Kasumi-1 (cell line): ENCODE measurements at places on chromosomes 4 and X.

- DNase-seq: no peak
Measured at GRCh38 chrX:70613295-70613694, 168.7 kb downstream of the DLG3 start.

DNA sequence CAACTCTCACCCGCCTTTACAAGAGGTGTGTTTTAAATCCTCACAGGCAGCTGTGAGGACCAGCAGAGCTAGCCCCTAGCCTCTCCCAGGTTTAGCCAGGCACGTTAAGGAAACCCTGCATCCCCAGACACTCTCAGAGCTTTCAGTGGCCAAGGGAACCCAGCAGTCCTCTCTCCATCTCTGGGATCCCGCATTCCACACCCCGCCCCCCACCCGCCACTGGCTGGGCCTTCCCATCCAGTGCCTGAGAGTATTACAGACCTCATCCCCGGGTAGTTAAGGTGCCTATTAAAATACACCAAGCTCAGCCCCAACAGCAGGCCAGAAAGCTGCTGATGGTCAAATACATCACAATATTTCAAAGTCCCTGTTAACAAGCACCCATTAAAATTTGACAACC is 256.2 kb downstream of the BCOR start:
- DNase-seq: no peak

- no peak for DNase-seq
Measured at GRCh38 chr4:100811046-100811445, 293.2 kb upstream of the EMCN start.

DNA sequence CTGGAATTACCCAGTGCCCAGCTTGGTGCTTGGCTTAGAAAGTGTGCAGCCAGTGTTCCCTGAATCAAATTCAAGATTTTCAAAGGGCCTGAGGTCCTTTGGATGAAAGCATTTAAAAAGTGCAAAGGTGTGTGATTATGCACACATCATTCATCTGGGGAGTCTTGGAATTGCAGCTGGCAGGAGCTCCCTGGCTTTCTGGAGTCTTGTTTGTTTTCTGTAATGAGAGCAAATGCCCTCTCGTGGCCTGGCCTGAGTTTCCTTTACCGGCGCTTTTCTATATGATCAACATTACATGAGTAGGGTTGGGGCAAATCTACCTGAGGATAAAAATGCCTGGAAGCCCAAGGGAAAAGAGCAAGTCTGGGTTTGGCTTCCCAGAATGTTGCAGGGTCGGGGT is 24.6 kb upstream of the SORCS2 start:
- DNase-seq: no peak

DNA sequence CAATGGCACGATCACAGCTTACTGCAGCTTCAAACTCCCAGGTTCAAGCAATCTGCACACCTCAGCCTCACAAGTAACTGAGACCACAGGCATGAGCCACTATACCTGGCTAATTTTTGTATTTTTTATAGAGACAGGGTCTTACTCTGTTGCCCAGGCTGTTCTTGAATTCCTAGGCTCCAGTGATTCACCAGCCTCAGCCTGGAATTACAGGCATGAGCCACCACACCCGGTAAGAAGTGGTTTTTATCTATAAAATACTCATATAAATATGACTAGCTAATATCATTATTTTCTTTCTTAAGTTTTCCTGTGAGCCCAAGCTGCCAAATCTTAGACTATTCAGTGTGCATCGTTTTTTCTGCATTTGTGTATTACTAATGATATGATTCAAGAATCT is 4.4 kb downstream of the SCFD2 start:
- DNase-seq: no peak

DNA sequence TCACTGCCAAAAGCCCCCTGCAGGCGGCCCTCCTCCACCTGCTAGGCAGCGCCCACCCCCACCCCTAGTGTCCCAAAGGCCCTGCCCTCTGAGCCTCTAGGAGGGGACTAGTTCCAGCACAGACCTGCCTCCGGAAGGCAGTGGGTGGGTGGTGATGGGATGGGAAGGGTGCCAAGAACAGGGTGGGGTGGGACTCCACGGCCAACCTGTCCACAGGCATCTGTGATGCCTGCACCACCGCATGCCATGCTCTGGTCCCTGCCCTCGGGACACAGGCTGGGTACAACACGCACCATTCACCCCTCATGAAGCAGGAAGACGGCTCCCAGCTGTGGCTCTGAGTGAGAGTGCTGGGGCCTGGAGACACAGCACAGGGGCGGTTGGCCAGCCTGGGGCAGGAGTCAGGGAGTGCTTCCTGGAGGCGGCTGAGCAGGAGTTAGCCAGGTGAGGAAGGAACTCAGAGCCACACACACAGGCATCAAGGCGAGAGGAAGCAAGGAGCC is 243.1 kb upstream of the PSAPL1 start:
- DNase-seq: no peak

DNA sequence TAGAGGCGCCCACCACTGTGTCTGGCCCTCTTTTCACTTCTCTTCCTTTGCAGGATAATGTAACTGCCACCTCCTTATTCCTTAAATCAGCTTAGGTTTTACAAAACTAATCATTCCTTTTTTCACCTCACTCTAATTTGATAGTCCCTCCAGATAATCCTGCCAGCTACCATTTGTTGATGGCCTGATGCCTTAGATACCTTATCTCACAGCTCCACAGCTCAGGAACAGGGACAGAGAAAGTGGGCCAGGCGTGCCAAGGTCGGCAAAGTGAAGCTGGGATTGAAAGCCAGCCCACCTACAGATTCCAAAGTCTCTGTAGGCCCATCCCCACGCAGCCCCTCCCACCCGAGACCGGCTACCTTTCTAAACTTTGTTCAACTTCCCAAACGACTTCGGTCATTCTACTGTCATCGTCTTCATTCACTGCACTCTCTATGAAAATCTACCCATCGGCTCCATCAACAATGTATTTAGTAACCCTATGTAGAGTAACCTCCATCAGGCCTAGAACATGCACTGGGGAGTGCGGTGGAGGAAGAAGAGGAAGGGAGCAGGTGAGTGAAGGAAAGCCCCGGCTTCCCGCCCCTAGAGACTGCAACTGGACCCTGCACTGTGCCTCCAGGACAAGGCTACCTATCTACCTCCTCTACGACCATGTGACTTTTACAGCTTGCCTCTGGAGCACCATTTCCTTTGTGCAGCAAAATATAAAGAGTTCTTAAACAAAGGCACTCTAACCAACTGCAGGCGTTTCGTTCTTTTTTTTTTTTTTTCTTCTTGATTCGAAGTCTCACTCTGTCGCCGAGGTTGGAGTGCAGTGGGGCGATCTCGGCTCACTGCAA is 1.5 kb downstream of the CASP6 start:
- DNase-seq: peak; percentile 29

DNA sequence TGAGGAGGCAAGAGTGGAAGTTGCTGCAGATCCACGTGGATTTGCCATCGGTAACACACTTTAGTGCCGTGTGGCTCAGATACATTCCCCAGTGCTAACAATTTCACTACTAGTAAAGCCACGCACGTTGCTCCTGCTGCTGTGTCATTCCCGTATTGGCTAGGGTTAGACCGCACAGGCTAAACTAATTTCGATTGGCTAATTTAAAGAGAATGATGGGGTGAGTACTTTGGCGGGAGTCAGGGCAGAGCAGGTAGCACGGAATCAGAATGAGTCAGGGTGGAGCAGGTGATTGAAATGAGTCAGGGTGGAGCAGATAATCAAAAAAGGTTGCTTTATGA is 1337.5 kb downstream of the FSTL5 start:
- DNase-seq: no peak

DNA sequence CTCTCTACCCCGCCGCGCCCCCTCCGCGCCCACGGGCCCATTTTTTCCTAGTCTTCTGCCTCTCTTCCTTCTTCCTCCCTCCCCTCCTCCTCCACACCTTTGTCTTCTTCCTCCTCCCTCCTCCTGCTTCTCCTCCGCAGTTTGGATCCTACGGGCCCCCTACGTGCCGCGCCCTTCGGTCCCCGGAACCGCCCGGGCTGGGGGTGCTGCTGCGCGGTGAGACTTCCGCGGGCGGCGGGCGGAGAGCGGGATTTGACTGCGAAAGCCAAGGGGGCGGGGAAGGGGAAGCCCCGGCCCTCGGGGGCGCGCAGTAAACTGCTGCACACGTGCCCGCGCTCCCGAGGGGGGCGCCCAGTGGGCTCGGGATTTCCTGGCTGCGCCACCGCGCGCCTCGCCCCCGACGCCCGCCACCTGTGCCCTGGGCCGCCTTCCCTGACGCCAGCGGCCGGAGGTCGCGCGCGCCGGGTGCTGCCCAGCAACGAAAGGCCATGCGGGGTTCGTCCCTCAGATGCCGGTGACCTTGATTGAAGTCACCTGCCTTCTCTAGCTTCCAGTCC is 3.3 kb upstream of the NKX3-2 start:
- peak; percentile 51 for DNase-seq

- peak; percentile 51 for DNase-seq
Measured at GRCh38 chr4:83335701-83336100, 1.1 kb upstream of the HPSE start.

GRCh38 chr4:158722291-158722916 is 792 bp downstream of the PPID start:
- peak; percentile 17 for DNase-seq

DNA sequence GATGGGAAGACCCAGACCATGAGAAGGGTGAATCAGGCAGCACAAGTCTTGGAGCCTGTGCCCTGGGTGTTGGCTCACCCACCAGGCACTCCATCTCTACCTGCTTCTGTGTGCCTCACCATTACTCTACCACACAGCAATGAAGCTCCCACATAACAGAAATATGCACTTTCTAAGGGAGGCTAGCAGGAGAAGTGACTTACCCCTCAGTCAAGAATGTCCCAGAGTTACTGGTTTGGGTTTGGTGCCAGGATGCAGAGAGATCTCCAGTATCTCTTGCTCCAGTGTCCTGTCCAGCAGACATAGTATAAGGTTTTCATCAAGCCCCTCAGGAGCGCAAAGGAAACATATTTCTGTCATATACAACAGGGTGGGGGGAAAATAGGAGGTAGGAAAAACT is 11.3 kb upstream of the RAB40A start:
- DNase-seq: no peak

GRCh38 chr4:163638909-163639308 is 144.4 kb downstream of the TMA16 start:
- DNase-seq: no peak

DNA sequence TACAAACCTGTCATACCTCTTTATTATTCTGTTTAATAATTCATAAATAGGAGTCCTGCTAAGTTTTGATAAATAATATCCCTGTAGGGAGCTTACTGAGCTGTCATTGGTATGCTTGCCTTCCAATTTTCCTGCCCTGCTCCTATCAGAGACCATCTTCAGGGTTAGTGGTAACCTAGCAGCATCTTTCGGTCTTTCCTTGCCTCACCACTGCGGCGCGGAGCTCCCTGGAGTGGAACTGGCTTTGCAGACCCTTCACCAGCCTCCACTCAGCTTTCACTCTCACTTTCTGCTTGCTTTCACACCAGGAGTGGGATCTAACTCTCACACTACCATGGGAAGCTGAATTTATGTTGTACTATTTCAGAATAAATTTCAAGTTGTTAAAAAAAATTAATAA is 481.7 kb upstream of the ATOH1 start:
- no peak for DNase-seq

- DNase-seq: no peak
Measured at GRCh38 chrX:118963159-118963558, 11.3 kb upstream of the LONRF3 start.

DNA sequence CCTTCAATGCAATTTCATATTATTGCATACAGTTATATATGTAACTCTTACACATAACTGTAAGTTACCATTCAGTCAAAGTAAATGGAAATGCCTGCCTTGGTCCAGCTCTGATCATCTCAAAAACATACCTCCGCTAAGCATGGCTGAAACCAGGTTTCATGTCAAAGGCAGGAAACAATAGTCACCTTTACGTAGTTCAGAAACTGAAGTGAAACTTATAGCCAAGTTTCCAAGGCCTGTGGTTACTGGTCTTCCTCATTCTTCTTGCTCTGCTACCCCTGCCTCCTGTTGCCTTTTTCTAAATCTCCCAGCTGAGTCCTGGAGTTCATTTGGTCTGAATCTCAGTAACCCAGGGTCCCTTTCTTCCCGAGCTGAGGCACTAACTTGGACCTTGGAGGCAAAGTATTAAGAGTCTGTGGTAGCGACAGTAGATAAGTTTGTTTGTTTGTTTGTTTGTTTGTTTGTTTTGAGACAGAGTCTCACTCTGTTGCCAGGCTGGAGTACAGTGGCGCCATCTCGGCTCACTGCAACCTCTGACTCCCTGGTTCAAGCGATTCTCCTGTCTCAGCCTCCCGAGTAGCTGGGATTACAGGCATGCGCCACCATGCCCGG is 30.8 kb downstream of the DAPP1 start:
- DNase-seq: peak; percentile 36

- peak; percentile 60 for DNase-seq
Measured at GRCh38 chrX:139766545-139766983, 58.6 kb upstream of the MCF2 start.

- peak; percentile 53 for DNase-seq
Measured at GRCh38 chrX:96424007-96424406, 260.6 kb upstream of the DIAPH2 start.

- DNase-seq: no peak
Measured at GRCh38 chr4:130214268-130214667, 1118.3 kb downstream of the C4orf33 start.

DNA sequence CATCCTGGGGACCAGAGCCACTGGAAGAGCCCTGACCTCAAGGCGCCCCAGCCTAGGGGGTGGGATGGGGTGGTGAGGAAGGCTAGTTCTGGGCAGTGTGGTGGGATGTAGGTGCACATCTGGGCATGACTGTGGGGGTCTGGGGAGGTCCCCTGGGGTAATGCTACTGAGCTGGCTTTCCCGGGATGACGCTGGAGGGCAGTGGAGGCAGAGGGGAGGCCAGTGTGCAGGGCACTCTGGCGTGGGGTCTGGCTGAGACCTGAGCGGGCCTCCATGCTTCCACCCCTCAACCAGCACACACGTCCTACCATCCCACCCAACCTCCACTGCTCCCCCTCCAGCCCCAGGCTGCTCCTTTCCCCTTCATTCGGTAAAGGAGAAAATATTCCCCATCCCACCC is 4.8 kb upstream of the SH3BP2 start:
- DNase-seq: no peak

DNA sequence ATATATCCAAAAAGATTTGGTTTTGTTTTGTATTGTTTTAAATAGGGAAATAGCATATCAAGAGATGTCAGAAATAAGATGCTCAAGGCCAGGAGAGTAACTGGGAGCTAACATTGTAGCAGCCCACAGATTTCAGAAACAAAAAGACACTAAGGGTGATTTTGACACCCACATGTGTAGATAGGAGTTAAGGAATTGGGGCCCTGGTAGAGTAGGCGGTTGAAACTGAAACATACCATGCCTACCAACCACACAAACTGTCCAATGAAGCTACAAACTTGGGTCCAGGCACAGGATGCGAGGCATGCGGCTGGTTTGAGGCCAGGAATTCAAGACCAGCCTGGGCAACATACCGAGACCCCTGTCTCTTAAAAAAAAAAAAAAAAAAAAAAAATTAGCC is 6.3 kb upstream of the HSPA4L start:
- no peak for DNase-seq
